ENCODE measurements at places on chromosomes 13 and 19.

- peak; percentile 47 for DNase-seq
Measured at GRCh38 chr19:16417660-16418596, 53.8 kb downstream of the EPS15L1 start.

- DNase-seq = peak; percentile 92
Measured at GRCh38 chr19:39397360-39398296, 6.5 kb downstream of the MED29 start.

DNA sequence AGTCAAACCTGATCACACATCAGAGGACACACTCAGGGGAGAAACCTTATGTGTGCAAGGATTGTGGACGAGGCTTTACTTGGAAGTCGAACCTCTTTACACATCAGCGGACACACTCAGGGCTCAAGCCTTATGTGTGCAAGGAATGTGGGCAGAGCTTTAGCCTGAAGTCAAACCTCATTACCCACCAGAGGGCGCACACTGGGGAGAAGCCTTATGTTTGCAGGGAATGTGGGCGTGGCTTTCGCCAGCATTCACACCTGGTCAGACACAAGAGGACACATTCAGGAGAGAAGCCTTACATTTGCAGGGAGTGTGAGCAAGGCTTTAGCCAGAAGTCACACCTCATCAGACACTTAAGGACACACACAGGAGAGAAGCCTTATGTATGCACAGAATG is 8.2 kb upstream of the ZNF527 start:
- DNase-seq = no peak

DNA sequence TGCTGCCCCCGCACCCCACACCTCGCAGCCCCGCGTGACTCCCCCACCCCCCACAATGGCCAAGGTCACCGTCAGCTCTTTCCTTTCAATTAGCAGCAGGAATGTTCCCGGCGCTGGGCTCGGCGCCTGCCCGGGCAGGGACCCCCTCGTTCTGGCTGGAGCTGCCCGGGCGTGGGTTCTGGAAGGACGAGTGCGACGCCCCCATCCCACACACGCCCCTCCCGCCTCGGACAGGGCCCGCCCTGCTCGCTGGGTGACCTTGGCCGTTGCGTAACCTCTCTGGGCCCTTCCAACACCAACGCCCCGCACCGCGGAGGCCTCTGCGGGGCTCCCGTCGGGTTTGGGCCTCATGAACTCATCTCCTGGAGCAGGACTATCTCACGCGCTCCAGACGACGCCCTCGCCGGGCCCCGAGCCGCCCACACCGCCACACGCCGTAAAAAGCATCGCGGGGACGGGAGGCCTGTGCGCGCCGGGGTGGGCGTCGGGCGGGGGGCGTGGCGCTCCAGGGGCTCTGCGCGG is 10.3 kb downstream of the PALM start:
- DNase-seq = no peak

DNA sequence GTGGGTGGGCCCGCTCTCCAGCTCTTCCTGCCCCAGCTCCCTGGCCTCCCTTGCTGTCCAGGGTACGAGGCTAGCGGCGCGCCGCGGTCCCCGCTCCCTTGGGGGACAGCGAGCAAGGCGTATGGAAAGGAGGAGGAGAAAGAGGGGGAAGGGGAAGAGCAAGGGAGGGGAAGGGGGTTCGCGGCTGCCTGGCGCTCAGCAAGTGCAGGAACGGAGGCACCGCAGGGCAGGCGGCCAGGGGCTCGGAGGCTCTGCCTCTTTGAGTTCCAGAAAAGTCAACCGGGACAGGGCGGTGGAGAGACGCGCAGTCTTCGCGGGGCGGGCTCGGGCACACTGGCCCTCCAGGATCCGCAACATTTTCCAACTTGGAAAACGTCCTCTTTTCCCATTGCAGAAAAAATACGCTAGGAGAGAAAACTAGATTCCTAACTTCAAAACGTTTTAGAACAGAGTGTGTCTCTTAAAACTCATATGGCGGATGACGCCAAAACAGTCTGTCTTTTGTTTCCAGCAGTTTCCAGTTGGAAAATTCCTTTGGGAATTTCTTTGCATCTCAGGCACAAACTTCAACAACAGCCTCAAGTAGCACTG is 23.1 kb upstream of the TNFRSF19 start:
- DNase-seq = no peak

DNA sequence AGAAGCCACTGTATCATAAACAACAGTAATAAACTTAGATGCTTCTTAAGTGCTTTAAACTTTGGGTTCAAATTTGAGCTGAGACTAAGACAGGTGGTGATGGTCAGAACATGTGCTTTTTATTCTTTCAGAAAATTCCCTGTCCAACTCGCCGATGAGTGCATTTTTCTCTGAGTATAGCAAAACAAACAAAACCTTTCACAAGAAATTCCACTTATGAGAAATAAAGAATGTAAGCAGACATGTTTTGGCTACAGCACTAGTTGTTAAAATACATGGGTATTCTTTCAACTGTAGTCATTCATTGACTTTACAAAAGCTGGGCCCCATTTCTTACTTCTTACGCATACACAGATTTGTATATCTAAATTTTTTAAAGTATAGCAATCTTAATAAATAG is 125.6 kb downstream of the SPRY2 start:
- DNase-seq = no peak

- no peak for DNase-seq
Measured at GRCh38 chr13:37406031-37406430, 192.5 kb downstream of the POSTN start.
